ENCODE measurements at places on chromosomes 5 and 9.

DNA sequence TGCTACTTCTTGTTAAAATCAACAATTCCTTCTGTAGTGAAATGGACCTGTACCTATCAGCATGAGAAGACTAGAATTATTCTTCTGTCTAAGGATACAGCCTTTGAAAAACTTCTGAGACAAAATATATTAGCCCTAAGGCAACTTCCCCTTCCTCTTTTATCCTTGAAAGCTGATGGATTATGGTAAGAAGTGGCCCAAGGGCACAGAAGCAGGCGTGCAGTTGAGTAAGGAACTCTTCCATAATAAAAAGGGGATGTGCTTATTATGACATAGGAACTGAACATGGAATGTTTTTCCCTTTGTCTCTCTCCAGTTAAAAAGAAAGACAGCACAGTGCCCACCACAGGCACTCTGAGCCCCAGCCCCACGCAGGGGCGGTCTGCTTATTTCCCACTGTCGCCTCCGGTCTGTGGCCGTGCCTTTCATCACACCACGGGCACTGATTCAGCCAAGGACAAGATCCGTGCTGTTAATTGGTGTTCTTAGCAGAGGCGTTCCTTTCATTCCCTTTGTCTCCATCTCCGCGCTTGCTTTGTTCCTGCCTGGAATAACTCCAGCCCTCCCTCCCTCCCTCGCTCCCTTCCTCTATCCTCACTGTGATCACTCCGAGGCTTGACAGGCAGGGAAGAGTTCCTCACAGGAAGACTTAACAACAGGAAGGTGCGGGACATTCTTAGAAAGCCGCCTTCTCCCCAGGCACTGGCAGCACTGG lies 135.9 kb upstream of the OTULINL start:
- no peak for DNase-seq

DNA sequence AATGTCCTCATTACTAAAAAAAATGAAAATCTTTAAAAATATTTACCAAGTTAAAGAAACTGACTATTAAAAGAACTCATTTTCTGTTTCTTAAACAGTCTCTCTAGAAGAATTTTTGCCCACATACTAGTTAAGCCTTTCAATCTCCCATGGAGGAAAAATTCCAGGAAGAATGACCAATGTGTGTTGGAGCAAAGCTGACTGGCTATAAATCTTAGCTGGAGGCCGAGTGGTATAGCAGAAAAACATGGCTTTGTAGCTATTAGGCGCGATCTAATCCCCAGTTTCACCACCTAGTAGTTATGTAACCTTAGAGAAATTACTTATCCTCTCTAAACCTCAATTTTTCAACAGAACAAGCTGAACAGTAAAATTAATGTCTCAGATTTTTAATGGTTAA lies 135.5 kb upstream of the PRLR start:
- no peak for DNase-seq

DNA sequence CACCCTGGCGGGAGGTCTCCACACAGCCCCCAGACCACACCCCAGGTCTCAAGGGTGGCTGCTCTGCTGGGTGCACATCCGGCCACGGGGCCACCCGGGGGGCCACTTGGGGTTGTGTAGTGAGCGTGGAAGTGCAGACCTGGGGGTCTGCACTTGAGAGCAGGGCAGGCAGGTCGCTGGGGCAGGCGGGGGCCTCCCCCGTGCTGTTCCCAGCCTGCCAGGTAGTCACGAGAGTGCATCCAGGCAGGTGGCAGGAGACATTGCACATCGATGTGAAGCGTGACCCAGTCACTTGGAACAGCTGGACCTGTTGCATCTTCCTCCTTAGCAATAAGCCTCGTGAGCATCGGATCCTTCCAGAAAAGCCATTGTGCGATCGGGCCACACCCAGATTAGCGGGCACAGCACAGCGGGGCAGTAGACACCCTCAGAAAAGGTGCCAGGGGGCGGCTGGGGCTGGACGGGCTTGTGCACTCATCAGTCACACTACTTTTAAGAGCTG lies 4.8 kb upstream of the ENTPD8 start:
- no peak for DNase-seq

DNA sequence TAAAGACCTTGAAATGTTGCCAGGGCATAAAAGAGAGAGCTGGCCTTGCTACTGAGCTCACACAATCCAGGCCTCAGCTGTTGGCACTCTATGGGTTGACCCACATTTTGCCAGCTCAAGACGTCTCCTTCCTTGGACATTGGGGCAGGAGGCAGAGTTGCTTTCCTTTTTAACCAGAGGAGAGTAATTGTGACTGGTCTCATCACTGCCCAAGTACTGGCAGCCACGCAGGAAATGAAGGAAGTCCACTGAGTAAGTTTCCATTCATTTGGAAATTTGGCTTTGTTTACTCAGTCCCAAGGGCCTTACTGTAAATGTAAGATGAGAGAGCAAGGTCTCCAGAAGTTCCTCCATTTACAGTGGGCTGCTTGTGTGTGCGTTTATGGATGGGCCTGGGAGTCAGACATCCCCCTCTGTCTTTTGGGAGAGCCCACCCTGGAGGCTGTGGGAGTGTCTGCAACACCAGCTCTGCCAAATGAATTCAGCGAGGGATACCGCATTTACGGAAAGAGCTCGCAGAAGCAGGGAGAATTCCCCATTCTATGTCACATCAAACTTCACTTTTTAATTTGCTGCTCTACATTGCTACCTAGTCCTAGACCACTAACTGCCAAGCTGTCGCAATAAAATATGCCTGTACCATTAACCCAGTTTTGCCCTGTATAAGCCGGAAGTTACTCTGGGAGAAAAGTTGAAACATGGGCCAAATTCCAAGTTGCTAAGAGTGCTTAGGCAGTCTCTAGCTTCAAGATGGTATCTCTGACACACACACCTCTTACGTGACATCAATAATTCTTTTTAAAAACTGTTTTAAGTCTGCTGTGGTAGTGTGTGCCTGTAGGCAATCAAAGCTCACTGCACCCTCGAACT lies 24.5 kb upstream of the PDZD2 start:
- no peak for DNase-seq

- no peak for DNase-seq
Observed at GRCh38 chr5:150789943-150790611, 11.5 kb downstream of the SMIM3 start.

DNA sequence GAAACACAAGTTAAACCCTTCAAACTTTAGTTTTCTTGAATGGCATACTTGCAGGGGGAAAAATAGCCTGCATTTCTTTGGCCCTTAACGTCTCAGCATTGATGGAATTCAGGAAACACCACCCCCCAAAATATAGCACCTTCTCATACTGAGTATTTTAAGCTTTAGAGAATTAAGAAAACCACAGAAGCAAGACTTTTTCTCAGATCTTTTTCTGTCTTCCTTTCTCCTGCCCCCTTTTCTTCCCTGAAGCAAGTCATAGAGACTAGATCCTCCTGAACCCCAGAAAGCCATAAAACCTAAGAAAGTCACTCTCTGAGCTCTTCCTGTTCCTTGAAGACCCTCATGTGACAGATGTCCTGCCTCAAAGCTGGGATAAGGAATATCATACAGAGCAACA lies 1069.9 kb downstream of the EFNA5 start:
- DNase-seq, result no peak

- no peak for DNase-seq
Observed at GRCh38 chr5:165272436-165272835, 1767.0 kb downstream of the MAT2B start.

DNA sequence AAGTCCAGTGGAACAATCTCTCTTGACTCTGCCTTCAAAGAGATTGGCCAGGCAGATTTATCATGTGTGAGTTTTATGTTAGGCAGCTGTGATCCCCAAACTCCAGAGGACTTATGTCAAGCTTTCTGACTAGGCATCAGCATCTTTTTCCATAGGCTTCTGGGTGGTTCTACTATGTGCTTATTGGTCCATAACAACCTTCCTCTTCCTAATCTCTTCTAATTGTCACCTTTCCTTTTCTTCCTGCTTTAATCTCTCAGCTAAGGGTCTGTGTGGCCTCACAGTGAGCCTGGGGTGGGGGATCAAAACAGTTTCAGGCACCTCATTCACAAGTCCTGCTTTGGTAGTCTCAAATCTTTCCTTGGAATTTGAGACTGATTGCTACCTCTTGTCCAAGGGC lies 170.9 kb upstream of the CHD1 start:
- DNase-seq, result no peak

GRCh38 chr5:115351356-115352195 lies 55.1 kb upstream of the CCDC112 start:
- no peak for DNase-seq

- no peak for DNase-seq
Observed at GRCh38 chr5:143037071-143037470, 266.9 kb downstream of the ARHGAP26 start.
